Stimulated activated naive CD4-positive, alpha-beta T cell (primary cell): ENCODE measurements at places on chromosomes 12 and 14.

DNA sequence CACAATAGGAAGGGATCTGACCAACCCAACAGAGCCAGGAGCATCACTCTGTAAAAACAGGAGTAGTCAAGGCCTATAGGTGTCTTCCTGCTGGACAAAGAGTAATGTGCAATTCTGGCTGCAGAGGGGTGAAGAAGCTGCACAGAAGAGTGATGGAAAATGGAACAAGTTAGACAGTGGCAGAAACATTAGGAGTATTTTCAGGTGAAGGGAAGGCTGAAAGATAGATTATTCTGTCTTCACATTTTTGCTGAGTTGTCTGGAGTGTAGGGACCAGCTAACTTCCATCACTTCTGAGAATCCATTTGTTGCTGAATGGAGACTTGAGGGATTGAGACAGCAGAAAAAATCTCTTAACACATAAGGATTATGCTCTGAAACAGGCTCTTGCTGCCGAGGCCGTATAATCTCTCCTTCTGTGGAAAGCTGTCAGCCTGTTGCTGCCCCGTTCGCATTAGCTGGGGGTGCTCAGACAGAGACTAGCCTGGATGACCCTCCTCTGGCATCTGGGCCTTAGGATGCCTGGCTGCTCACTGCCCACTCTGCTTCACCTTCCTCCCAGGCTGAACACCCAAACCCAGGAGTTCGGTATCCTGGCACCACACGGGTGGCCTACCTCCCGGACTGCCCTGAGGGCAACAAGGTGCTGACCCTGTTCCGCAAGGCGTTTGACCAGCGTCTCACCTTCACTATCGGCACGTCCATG is 3.1 kb upstream of the ARHGEF25 start:
- no peak for DNase-seq

- no peak for DNase-seq
Measured at GRCh38 chr12:132530447-132530846, 40.5 kb downstream of the FBRSL1 start.

DNA sequence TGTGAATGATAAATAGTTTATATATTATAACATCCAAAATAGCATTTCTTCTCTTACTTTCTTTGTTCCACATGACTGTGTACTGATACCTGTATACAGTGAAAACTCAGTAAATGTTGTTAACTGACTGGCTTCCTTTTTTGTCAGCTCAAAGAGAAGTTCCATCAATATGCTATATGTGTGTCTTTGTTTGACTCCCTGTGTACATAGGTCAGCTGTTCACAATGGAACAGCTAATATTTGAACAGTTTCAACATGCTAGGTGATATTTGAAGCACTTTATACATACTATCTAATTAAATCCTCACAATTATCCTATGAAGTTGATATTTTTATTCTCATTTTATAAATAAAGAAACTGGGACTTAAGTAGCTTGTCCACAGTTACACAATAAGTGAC is 15.3 kb upstream of the KICS2 start:
- DNase-seq = no peak

- no peak for DNase-seq
Measured at GRCh38 chr12:127607146-127607725, 659.7 kb upstream of the TMEM132C start.

DNA sequence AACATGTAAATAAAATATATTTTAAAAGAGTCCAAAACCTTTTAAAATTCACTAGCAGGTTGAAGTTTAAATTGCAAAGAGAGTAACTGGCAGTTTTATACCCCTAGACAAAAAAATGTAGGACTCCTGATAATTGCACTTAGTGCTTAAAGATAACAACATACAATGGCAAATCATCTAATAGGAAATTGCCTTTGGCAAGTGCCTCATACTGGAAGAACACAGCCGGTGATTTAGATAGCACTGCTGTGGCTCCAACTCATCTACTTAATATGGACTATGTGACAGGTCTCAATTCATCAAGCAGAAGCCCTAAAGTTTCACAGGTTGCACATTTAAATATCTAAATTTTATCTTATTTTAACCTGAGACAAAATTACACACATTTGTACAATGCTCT is 13.4 kb downstream of the C12orf50 start:
- DNase-seq = no peak

DNA sequence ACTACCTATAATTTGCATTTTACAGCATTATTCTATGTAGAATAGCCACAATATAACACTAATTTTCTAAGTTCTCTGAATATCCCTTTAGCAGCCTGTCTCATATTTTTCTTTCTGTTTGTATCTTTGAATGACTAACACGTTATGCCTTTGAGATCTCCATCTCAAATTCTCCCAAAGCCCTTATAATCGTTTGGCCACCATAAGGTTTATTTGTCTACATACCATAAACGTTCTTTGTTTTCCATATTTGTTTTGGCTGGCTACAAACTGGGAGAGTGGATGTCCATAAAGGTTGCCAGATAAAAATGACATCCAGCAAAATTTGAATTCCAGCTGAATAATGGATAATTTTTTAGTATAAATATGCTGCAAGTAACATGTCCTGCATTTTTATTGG is 203.7 kb downstream of the STXBP6 start:
- DNase-seq = no peak

- no peak for DNase-seq
Measured at GRCh38 chr14:32939254-32940065, 781 bp downstream of the NPAS3 start.

DNA sequence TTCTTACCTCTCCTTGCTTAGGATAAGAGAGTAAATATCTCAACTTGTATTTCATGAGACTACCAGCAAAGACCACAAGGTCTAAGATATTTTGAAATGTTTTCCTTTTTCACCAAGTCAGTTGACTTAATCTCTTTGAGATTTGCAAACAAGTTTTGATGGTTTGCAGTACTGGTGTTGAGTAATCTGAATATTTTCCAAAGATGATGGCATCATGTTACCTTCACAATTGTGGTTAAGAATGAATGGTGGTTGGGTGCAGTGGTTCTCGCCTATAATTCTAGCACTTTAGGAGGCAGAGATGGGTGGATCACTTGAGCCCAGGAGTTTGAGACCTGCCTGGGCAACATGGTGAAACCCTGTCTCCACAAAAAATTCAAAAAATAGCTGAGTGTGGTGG is 225.7 kb downstream of the TMTC2 start:
- no peak for DNase-seq

GRCh38 chr12:57817261-57817989 is 1.1 kb downstream of the AVIL start:
- no peak for DNase-seq

DNA sequence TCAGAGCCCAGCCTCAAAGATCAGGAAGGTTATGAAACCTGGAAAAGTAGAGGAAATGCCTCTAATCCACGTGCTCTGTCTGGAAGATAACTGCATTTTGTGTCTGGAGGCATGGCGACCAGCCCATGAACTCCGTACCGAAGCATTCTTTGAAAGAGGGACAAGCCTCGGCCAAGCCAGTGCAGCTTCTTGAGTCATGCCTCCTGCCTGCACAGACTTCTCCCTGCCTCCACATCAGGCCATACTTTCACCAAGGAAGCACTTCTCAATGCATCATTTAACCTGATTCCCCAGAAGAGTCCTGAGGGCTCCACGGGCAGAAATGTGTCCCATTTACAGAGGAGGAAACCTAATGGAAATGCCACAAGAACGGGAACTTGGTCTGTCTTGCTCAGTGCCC is 3.4 kb downstream of the ACTN1 start:
- DNase-seq = no peak

- no peak for DNase-seq
Measured at GRCh38 chr12:3313675-3314663, 177.0 kb upstream of the PRMT8 start.

DNA sequence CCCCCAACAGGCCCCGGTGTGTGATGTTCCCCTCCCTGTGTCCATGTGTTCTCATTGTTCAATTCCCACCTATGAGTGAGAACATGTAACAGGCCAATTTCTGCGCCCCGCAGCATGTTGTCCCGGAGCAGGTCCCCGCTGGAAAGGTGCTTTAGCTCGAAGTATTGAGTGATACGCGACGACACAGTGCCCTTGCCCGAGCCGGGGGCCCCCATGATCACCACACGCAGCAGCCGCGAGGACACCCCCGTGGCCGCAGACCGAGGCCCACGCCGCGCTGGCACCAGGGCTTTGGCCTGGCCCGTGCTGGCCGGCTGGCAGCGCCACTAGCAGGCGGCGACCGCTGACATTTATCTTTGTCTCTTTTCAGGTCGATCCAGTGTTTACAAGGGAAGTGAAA is 91.7 kb downstream of the GLT1D1 start:
- no peak for DNase-seq

GRCh38 chr12:94620621-94621020 is 29.7 kb downstream of the TMCC3 start:
- no peak for DNase-seq

GRCh38 chr12:62537551-62537950 is 70.9 kb downstream of the MON2 start:
- no peak for DNase-seq

- peak; percentile 47 for DNase-seq
Measured at GRCh38 chr12:130747867-130748740, 32.0 kb upstream of the RIMBP2 start.

GRCh38 chr14:47365233-47365632 is 310.2 kb downstream of the MDGA2 start:
- no peak for DNase-seq
